KG1 (cell line): ENCODE measurements at places on chromosomes 3 and 15.

- DNase-seq: no peak
These were observed 37.3 kb downstream of the UBP1 start for GRCh38 chr3:33402936-33403335.

DNA sequence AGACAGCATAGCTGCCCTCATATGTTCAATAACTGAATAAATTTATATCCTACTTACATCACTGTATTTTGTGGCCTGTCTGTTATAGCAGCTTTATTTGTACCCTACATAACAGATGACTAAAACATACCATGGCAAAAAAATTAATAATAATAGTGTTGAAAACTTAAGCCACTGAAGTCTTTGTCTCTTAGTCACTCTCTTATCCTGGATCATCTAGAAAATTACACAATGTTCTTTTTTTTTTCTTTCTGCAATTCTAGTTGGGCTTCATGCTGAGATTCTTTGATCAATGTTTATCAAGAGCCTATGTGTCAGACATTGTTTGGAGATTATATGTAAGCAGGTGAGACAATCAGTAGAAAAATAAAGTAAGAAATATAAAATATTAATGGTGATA lies 519.3 kb upstream of the ARPP21 start:
- no peak for DNase-seq

GRCh38 chr3:11322931-11323330 lies 50.7 kb downstream of the ATG7 start:
- no peak for DNase-seq

DNA sequence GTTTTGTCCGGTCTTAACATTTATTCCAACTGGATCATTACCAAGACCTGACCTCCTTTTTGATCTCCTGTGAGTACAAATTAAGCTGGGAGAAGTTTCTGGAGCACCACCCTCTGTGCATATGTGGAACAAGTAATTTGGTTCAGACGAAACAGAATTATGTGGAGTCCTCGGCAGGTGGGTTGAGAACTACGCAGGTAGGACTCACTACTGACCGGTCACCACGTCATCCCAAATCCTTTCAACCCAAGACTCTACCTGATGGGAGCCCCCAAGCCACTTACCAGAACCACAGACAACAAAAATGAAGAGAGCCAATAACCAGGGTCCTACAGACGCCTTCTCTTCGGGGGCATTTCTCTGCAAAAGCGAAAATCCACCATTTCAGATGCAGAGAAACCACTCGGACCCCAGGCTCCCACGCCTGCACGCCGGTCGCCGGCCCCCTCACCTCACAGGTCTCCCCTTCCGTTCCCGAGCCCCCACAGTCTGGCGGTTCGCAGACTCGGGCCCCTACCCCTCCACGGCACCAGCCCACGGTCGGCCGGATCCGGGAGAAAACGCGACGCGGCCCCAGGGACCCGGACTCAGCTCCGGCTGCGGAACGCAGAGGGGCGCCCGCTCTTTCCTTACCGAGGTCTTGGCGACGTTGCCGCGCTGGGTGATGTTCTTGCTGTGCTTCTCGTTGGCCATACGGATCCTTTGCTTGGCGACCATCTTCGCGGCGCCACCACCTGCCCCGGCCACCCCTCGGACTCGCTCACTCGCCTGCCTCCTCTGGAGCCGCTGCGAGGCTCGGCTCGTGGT lies 674 bp downstream of the SERP1 start:
- DNase-seq: no peak

DNA sequence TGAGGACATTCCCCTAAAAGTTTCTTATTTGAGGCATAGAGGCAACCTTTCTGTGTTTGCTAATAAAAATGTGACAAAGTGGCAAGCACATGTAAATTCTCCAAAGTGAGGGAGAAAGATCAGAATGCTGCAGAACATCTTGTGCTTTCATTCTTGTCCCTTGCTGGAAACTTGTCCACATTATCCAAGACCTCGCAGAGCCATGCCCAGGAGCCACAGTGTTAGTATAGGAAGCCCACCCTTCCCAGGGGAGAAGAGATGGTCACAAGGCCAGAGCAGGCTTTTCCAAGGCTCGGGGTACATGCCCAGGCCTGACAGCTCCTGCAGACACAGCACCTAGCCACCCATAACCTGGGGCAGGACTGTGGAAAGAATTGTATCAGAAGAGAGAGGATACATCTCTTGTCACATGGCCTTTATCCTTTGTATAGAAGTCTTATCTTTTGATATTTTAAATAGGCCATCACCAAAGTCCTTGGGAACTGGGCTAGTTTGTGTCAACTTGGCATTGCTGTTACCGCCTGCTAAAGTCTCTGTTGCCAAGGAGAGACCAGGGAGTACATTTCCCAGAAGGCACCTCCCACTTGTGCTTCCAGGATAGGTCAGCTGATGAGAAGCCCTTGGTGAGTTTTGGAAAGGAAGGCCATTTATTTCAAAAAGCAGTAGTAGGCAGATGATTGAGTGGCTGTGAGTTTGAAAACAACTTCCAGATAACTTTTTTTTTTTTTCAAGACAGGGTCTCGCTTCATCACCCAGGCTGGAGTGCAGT lies 10.5 kb downstream of the DLEC1 start:
- no peak for DNase-seq

- no peak for DNase-seq
These were observed 51.9 kb downstream of the SCN5A start for GRCh38 chr3:38597502-38598060.

DNA sequence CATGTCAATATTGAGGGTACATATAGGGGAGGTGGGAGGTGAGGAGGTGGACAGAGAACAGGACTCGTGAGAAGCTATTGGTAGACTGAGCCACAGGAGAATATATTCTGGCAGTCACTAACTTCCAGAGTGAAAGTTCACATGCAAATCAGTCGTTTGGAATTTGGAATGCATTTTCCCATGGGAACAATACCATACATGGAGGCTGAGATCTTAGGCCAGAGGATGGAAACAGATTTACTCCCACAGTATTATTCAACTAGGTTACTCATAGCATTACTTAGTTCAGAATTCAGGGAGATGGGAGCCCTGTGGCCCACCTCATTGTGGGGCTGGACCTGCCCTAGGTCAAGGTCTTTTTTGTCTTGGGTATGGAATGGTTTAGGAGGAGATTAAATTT lies 36.4 kb upstream of the ABHD2 start:
- DNase-seq: no peak

DNA sequence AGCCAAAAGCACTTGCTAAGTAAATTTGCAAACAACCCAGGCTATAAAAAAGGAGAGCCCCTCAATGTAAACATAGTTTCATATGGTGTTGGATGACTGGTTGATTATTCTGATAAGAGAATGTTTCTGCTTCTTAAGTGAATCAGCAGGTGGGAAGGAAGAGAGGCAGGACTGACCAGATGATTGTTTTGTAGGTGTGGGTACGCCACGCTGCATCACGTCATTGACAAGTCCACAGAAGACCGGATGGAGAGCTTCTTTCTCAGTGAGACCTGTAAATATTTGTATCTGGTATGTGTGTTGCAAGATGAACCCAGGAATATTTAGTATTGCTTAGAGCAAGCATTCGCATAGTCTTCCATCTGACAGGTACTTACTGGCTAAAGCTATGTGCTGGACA lies 23.4 kb downstream of the EDEM1 start:
- DNase-seq: no peak

- no peak for DNase-seq
These were observed 346.6 kb downstream of the CNTN6 start for GRCh38 chr3:1439395-1439794.

- DNase-seq: no peak
These were observed 7.4 kb downstream of the RRP9 start for GRCh38 chr3:51934139-51934850.

- no peak for DNase-seq
These were observed 225.2 kb upstream of the TPRG1 start for GRCh38 chr3:188946351-188947240.

GRCh38 chr3:104947943-104948342 lies 418.8 kb upstream of the ALCAM start:
- no peak for DNase-seq
